ENCODE measurements at places on chromosomes 12 and 14. TPM values are rescaled to one million over a fixed set of nuclear protein-coding genes. Genes with fewer than 3 reads are reported as not detected.

DNA sequence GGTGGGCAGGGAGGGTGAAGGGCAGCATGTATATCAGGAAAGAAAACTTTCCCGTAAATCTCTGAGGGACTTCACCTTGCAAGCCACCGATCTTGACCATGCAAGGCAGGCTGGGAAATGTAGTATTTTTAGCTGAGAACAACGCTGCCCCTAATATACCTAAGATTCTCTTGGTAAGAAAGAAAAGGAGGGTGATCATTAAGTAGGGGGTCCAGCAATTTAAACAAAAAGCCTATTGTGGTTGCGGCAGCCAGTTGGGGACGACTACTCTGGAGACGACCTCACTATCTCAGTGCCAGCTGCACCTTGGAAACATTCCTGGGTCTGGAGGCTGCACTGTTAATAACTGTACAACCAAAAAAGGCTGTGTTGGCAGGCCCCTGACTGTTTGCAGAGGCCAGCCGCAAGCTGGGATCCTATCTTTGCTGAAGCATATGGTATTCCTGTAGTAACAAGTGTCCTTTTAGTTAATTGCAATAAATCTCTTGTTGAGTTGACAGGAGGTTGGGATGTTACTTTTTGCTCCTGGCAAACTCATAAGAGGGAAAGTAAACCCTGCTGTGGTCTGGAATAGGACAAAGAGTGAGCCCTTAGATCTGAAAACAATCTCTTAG lies 6.4 kb downstream of the APOLD1 start:
- DNase-seq = peak; percentile 43

RPGRIP1 gene
- 0.31 TPM for polyA plus RNA-seq

HOTAIR gene
- not detected for polyA plus RNA-seq

DPF3 gene
- 25.9 TPM for polyA plus RNA-seq

- DNase-seq = no peak
Observed at GRCh38 chr12:93654421-93654820, 22.8 kb upstream of the CRADD start.

DNA sequence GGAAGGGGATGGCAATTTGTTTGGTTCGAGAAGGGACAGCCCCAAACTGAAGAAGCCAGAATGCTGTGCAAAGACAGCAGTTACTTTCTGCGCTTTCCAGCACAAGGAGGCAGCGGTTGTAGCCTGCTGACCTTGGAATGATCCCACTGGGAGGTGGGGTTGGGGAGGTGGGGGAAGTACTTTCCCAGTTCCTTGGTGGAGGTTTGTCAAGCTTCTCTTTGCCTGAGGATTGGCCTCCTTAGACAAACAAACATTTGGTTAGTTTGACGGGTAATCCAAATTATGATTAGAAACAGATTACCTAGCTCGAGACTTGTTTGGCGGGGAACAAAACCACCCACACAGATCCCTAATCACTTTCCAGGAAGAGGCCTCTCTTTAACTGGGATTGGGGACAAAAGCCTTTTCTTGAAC lies 79.1 kb upstream of the EGLN3 start:
- no peak for DNase-seq

GRCh38 chr12:46371718-46372543 lies 642 bp downstream of the SLC38A2 start:
- DNase-seq = peak; percentile 68

GRCh38 chr14:100015251-100015655 lies 50.0 kb upstream of the EVL start:
- DNase-seq = no peak

GRCh38 chr12:115384391-115384790 lies 700.4 kb upstream of the TBX3 start:
- DNase-seq = no peak

- DNase-seq = no peak
Observed at GRCh38 chr12:19869413-19869812, 430.1 kb downstream of the AEBP2 start.

RPL10L gene
- polyA plus RNA-seq = not detected

DNA sequence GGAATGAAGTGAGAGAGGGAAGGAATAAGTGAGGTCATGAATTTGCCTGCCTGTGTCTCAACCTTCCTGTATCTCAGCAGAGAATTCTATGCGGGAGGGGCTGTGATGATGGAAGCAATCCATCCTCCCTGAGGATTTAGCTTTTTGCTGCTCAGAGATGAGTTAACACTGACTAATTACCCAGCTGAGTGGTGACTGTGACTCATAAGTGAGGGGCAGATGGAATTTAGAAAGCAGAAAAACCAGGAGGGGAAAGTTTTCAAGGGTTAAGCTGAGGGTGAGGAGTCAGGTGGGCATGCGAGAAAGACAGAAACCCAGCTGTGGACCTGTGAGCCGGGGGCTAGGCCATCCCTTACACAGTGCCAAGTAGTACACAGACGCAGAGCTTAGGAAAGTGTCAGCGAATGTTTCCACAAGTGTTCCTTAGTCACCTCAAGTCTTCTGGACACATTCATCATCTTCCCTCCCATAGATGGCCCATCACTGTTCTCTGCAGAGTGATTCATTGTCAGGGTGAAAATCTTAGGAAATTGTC lies 277.9 kb downstream of the IPO8 start:
- DNase-seq = no peak

GRCh38 chr12:89309815-89310214 lies 42.5 kb downstream of the DUSP6 start:
- DNase-seq = no peak

ALX1 gene
- 9.7 TPM for polyA plus RNA-seq

DNA sequence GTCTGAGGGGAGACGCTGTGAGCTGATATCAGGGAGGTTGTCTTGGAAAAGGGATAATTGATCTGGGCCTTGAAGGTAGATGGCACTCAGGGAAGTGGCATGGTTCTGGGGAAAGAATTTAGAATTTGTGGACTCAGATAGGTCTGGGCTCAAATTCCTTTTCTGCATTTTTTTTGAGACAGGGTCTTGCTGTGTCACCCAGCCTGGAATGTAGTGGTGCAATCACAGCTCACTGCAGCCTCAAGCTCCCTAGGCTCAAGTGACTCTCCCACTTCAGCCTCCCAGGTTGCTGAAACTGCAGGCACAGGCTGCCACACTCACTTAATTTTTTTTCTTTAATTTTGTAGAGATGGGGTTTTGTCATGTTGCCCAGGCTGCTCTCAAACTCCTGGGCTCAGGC lies 98.1 kb upstream of the NCOR2 start:
- DNase-seq = peak; percentile 75

DNA sequence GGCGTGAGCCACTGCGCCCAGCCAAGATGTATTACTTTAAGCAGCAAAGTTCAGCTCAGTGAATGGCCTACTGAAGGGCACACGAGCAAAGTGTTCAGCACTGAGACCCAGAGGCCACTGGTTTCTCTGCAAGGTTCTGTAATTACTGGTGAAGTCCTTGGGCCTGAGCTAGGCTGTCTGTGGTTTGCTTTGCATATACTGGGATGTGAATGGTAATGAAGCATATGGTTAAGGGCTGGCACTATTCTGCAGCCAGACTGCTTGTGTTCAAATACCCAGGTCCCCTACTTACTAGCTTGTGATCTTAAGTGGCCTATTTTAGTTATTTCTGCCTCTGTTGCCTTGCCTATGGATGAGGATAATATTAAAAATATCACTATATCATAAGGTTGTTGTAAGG lies 72.0 kb downstream of the LLPH start:
- no peak for DNase-seq

- DNase-seq = peak; percentile 51
Observed at GRCh38 chr12:54159140-54159539, 29.6 kb downstream of the SMUG1 start.

KIAA0586 gene
- polyA plus RNA-seq = 17.9 TPM

ZNF84 gene
- polyA plus RNA-seq = 31.5 TPM

CERS5 gene
- 127 TPM for polyA plus RNA-seq

DNA sequence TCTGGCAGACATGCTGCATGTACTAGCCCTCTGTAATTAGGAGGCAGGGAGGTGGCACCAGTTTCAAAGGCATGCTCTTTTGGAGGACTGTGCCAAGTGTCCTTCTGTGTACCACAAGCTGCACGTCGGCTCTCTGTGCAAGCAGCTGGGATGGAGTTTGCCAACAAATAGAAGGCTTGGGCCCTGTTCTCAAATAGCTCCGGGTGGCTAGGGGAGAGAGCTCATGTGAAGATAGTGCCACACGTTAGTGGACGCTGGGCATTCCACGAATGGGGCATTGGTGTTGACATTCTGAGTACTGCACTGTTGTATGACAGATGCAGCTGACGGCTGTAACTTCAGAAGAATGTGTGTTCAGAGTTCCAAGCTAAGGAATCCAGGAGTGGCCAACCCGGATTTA lies 4.4 kb downstream of the AACS start:
- no peak for DNase-seq

GRCh38 chr12:85632390-85632789 lies 203.8 kb downstream of the RASSF9 start:
- no peak for DNase-seq

DNA sequence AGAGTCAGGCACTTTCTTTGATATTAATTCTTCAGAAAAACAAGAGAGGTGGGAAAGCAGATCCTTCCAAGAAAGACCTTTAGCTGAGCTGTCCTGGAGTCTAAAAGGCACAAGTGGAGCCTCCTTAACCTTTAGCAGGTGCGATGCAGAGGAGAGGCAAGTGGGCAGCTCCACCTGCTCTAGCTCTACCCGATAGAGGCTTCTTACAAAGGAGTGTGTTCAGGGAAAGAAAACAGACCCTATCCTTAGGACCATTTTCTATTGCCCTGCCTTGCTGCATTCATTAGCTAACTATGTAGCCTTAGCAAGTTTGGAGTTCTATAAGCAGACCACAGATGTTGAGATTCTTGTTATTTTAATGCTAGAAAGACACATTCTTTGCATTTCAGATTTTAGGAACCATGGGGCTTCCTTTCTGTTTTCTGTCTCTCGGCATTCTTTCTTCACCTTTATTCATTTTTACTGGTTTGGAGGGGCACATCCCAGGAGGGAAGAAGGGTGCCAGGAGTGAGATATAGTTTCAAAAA lies 214.5 kb downstream of the EGLN3 start:
- DNase-seq = no peak

DNA sequence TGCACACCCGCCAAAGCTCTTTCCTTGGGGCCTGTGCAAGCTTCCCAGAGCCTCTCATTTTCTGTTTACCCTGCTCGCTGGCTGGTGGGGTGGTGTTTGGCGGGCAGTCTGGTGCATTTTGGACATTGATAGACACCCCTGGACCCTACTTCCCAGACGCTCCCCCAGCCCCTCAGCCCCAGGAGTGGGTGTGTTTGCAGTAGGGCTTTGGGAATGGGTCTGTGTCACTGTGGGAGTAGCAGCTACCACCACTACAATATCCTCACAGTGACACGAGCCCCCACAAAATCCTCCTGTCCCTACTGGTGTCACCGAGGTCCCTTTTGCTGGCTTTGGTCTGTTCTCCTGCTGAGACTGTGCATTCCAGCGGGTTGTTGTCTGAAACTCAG lies 371.3 kb downstream of the TMEM121 start:
- no peak for DNase-seq

- peak; percentile 62 for DNase-seq
Observed at GRCh38 chr14:63853831-63854293, 1.1 kb downstream of the SYNE2 start.

GSC gene
- not detected for polyA plus RNA-seq

- DNase-seq = no peak
Observed at GRCh38 chr14:101120641-101121507, 217.4 kb upstream of the RTL1 start.

ADAMTS20 gene
- 0.13 TPM for polyA plus RNA-seq

- DNase-seq = no peak
Observed at GRCh38 chr12:25319233-25319984, 68.7 kb upstream of the KRAS start.

CRACR2A gene
- not detected for polyA plus RNA-seq

GALNT8 gene
- 4.2 TPM for polyA plus RNA-seq

All from cardiac muscle cell (in vitro differentiated cells and primary cell).